ENCODE measurements at places on chromosomes 2 and 18. TPM values are rescaled to one million over a fixed set of nuclear protein-coding genes. Genes with fewer than 3 reads are reported as not detected.

- no peaks in the 10 kb centered on the region for H3K27me3 ChIP-seq
- H3K36me3 ChIP-seq, result no peaks in the 10 kb centered on the region
- H3K4me3 ChIP-seq, result no peak overlapping the region
- H3K27ac ChIP-seq, result no peak overlapping the region
- H3K4me1 ChIP-seq, result no peaks in the 10 kb centered on the region
- peak; percentile 40 for DNase-seq
Measured at GRCh38 chr2:233098618-233099017, 38.5 kb downstream of the INPP5D start.

Gene SAG
- total RNA-seq, result 0.03 TPM

DNA sequence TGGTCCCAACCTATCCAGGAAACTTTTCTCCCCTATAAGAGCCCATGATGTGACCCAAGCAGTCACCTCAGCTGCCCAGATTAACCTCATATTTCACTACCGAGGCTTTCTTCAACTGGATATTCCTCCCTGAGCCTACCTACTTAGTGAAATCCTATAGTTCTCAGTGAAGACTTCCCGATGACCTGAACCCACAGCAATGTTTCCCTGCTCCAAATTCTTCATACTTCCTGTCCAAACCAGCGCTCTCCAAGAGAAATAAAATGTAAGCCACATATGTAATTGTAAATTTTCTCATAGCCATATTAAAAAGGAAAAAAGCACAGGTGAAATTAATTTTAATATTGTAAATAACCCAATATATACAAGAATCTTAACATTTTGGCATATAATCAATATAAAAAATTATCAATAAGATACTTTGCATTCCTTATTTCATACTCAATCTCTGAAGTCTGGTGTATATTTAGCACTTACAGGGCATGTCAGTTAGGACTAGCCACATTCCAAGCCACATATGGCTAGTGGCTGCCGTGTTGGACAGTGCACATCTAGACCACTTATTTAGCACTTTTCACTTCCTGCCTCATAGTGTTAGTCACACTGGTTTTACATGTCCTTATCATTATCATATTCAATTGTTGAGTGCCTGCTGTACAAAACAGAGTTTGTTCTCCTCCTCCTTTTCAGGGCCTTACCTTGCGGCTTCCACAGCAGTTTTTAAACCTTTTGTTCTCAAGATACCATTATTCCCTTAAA, 1.9 kb upstream of the STAT4 start:
- no peaks in the 10 kb centered on the region for H3K4me1 ChIP-seq
- H3K27ac ChIP-seq, result no peak overlapping the region
- peaks cover 44% of the 10 kb centered on the region for H3K27me3 ChIP-seq
- H3K4me3 ChIP-seq, result no peak overlapping the region

Gene DLX1
- not detected for total RNA-seq

- H3K4me1 ChIP-seq, result peaks cover 5% of the 10 kb centered on the region
- no peak overlapping the region for H3K27ac ChIP-seq
- no peak overlapping the region for H3K4me3 ChIP-seq
Measured at GRCh38 chr2:43593254-43593653, 2.6 kb downstream of the THADA start.

Gene MC5R
- total RNA-seq, result not detected

Data from neural progenitor cell (in vitro differentiated cells).